NCI-H1436 (cell line): ENCODE measurements at places on chromosomes 1 and 21.

DNA sequence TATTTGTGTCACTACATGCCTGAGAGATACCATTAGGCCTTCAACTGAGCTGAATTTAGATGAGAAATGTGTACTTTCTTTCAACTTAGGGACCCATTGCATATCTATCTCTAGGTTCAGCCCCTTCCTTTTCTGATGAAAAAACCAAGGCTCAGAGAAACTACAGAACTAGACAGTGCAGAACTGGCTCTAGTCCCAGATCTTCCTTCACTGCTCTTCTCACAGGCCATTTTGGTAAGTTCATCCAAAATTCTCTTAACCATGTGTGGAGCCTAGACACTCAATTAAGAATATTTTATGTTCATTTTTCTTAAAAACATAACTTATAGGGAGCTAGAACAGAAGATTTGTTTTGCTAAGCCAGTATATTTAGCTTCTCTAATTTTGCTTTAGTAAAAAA lies 128.9 kb downstream of the ASTN1 start:
- no peak for DNase-seq

DNA sequence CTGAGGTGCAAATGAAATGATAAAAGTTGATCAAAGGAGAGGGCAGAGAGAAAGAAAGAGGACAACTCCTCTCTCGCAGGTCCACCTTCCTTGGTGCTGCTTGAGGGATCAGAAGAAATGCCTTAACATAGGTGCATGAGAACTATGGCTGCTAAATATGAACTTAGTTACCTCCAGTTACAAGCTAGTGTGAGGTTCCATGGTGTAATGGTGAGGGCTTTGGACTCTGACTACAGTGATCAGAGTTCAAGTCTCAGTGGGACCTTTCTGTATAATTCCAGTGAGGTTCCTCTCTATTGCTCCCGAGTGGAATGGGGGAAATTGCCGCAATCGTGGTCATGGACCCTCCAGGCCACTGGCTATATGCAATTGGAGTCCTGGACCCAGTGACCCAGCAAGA lies 387.3 kb downstream of the FAM72C start:
- no peak for DNase-seq

DNA sequence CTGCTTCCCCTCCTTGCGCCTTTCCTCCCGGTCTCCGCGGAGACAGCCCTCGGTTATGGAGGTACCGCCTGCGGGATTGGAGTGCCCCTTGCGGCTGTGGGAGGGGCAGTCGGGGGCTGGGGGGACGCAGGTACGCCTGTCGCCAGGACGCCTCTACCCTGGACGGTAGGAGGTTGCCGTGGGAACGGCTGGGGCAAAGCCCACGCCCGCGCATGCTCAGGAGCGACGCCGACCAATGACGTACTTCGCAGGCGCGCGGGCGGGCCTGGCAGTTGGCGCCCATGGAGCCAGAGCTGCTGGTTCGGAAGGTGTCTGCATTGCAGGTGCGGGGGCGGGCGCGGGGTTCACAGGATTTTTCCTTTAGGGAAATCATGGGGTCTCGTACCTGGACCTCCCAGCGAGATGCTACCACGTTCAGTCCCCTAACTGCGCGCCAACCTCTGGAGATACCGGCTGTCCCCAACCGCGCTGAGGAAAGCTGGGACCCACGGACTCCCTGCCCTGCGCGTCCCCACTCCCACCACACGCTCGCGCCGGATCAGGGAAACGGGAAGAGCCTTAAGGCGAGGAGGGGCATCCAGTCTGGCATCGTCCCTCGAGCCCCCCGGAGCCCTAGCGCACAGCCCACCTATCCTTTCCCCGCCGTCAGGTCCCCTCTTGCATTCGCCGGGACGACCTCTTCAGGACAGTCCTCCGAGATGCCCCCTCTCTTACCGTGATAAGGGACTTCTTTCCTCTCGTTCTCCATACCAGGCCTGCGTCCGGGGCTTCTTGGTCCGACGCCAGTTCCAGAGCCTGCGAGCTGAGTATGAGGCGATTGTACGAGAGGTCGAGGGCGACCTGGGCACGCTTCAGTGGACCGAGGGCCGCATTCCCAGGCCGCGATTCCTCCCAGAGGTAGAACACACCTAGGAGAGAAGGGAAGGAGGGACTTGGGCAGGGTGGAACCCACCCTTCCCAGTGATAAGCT lies at the start of gene IQCC:
TSS of gene IQCC (plus strand) at position 271 of the 970 bp plus-strand sequence. CDS start at position 282, 11 bp downstream.
- DNase-seq = peak; percentile 94

DNA sequence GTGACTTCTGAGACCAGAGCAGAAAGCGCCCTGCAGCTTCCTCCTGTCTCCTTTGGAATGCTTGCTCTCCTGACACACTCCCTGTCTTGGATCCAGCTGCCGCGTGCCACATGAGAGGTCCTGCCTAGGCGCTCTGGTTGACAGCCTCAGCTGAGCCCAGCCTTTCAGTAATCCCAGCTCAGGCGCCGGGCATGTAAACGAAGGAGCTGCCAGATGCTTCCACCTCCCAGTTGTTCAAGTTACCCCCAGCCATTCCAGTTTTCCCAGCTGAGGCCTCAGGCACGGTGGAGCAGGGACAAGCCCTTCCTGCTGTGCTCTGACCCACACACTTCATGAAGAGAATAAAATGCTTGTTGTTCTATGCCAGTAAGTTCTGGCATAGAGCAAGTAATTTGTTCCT lies 14.3 kb upstream of the CD34 start:
- DNase-seq = no peak

GRCh38 chr1:64572222-64572900 lies 102.4 kb downstream of the CACHD1 start:
- DNase-seq = no peak

DNA sequence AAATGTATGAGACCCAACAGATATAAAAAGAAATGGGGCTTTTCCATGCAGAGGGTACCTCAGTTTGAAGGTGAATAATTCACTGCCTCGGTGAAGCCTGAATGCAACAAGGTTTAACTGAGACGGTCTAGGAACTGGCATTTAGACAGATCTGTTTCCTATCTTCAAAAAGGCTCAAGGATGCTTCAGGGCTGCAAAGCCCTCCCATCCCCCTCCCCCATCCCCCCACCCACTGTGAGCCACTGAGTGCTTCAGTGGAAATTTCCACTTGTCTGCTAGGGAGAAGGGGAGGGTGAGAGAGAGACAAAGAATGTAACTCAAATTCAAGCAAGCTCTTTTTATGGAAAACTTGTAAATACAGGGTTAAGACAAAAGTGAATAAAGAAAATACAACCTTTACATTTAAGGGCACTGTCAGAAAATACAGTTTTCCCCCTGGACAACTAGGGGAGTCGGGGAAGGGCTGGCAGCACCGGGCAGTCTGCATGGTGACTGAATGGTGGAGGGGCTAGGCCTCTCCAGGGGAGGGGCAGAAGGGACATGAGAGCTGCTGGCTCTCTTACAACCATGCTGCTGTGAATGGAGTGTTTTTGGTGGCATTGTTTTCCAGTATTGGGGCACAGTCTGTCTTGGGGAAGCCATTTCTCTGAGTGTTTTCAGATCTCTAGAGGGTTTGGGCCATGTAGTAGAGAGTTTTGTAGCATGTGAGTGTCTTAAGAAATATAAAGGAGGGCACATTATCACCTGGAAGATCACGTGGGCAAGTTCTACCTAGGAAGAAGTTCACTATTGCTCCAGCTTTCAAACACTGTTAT lies 56.7 kb downstream of the MRPS6 start:
- DNase-seq = no peak

- no peak for DNase-seq
Observed at GRCh38 chr1:243548516-243548915, 292.7 kb downstream of the SDCCAG8 start.

DNA sequence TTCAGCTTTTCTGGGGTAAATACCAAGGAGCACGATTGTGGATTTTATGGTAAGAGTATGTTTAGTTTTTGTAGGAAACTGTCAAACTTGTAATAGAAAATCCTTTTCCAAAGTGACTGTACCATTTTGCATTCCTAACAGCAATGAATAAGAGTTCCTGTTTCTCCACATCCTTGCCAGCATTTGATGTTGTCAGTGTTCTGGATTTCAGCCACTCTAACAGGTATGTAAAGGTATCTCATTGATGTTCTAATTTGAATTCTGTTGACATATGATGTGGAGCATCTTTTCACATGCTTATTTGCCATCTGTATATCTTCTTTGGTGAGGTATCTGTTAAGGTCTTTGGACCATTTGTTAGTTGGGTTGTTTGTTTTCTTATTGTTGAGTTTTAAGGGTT lies 50.3 kb upstream of the RGS2 start:
- no peak for DNase-seq

GRCh38 chr1:21397813-21398188 lies 42.1 kb upstream of the NBPF3 start:
- DNase-seq = no peak

- DNase-seq = no peak
Observed at GRCh38 chr1:40462956-40463590, 12.8 kb downstream of the ZFP69B start.

DNA sequence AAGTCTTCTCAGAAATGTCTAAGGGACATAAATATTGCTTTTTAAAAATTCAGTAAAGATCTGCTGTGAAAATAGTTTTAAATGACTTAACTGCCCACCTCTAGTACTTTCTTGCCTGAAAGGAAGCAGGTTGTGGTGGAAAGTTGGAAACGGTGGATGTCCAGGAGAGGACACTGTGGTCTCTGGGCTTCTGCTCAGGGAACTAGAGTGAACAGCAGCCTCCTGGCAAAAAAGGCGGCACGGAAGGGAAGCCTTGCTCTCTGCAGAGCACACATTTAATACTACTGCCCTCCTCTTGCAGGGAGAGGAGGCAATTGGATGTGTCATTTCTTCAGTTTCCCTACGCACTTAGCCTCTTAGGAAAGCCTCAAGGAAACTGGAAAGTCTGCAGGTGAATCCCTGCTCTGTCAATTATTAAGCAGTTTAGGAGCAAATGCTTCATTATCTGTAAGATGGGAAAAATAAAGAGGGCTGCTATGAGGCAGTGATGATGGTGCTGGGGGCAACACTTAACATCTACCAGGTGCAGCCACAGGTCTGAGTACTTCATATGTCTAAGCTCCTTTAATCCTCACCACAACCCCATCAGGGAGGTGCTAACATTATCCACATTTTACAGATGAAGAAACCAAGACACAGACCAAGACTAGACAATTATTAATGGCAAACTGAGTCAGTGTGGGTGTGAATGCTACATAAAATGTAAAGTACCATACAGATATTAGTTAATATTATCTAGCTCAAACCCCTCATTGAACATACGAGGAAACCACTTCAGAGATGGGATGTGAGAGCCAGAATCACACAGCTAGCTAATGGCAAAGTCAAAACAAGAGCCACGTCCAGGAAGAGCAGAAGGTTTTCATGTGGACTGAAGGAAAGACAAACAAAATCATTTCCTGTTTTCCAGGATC lies 108.9 kb upstream of the ADAR start:
- no peak for DNase-seq

DNA sequence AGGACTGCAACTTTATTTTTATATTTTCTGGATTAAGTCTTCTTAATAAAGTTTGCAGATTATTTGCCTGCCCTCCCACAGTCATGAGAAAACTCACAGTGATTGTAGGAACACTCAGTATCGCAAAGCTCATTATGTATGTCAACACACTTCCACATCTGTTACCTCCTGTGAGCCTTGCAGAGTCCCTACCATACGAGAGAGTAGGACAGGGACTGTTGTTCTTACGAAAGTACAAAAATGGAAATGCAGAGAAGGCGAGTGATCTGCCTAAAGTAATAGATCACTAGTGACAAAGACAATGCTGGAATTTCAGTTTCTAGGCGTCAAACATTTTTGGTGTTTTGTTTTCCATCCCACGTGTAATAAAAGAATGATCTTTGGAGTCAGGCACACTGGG lies 131.7 kb downstream of the SYT2 start:
- no peak for DNase-seq

- no peak for DNase-seq
Observed at GRCh38 chr1:183194527-183195141, 8.6 kb downstream of the LAMC2 start.

GRCh38 chr1:152941037-152941711 lies 5.8 kb upstream of the SPRR5 start:
- DNase-seq = no peak

DNA sequence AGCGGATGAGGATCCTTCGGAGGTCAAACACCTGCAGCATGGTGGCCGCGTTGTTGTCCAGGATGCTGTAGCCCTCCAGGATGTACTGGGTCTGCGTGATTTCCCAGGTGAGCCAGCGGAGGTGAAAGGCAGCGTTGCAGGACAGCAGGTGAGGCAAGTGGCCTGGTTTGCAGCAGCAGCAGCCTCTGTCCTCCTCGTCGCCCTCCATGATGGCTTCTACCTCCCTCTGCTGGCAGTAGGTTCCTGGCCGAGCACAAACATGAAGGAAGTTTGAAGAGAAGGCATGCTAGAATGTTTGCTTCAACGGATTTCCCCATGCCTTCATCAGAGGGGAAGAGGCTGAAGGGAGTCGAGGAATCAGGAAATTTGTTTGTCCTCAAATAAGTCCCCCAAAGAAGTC lies 74.7 kb downstream of the NTPCR start:
- DNase-seq = no peak

- DNase-seq = no peak
Observed at GRCh38 chr1:236545621-236546169, 21.9 kb downstream of the LGALS8 start.

DNA sequence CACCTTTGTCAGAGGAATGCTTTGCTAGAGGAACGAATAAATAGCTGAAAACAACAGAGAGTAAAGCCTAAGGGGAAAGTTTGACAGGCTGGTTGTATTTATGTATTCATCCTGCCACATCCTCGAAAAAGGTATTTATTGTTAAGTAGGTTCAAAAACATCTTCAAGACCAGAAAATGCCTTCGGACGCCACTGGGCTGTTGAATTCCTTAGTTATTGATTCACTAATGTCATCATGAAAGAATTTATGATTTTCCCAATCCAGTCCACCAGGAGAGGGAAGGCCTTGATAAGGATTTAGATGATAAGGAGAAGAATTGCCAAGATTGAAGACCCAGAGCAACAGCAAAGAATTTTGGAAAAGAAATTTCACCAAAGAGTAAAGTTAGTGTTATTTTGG lies 35.2 kb upstream of the MAB21L3 start:
- no peak for DNase-seq

DNA sequence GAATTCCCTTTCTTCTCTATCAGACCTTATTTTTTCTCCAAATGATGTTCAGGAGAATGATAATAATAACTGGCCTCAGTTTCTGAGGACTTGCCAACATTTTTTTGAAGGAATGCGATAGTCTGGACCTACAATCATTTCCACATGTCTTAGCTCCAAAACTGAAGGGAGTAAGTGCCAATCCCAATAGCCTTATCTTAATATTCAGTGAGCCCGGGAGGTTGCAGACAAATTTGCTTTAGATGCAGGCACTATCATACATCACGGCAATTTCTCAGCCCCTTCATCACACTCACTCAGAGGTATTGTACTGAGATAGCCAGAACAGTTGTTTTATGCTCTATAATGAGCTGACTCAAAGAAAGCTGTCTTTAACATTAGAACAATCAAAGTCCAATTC lies 796.9 kb downstream of the ADGRL2 start:
- no peak for DNase-seq

DNA sequence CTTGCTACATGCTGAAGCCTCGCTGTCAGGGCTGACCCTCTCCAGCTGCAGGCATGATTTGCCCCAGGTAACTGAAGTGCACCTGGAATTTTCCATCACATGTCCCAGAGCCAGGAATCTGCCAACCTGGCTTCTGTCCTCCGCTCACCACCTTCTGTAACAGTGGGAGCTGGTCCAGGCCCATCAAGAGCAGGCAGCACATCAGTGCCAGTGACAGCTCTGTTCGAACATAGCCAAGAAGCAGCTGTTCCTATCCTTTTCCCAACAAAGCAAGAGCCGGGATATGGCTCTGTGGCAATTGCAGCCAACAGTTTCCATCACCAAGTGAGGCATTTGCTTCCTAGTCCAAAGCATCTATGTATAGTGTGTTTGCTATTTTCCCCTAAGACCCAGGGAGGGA lies 42.2 kb upstream of the KANK4 start:
- no peak for DNase-seq
